ENCODE measurements at places on chromosomes 6 and 20. TPM values are rescaled to one million over a fixed set of nuclear protein-coding genes. Genes with fewer than 3 reads are reported as not detected.

DNA sequence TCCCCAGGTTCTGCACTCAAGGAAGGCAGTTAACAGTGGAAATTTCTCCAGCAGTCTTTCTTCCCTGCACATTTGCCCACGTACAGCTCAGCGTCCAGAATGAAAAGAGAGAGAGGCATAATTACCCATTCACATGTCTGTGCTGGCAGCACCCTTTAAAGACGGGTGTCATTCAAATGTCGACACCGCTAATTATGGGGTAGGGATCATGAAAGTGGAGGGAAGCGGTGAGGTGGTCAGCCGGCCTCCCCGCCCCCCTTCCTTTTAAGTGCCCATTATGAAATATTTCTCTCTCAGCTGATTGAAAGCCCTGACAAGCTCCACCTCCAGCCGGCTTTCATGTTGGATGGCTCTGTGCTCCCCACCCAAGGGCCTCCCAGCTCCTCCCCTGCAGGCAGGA is 246.1 kb downstream of the BMP7 start:
- H3K27ac ChIP-seq = no peak overlapping the region
- H3K4me3 ChIP-seq = no peak overlapping the region
- H3K36me3 ChIP-seq = no peaks in the 10 kb centered on the region

GRCh38 chr6:15038013-15038791 is 207.7 kb upstream of the JARID2 start:
- H3K4me3 ChIP-seq = no peak overlapping the region
- H3K4me1 ChIP-seq = no peaks in the 10 kb centered on the region
- no peak overlapping the region for H3K27ac ChIP-seq
- H3K36me3 ChIP-seq = no peaks in the 10 kb centered on the region
- H3K27me3 ChIP-seq = no peaks in the 10 kb centered on the region
- DNase-seq = no peak

DNA sequence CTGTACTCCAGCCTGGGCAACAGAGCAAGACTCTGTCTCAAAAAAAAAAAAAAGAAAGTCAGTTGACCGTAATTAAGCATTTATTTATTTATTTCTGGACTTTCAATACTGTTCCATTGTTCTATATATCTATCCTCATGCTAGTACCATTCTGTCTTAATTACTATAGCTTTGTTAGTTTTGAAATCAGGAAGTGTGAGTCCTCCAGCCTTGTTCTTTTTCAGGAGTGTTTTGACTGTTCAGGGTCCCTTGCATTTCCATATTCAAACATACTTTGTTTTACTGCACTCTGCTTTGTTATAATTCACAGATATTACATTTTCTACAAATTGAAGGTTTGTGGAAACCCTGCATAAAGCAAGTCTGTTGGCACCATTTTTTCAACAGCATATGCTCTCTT is 36.7 kb upstream of the ASXL1 start:
- H3K27me3 ChIP-seq = no peaks in the 10 kb centered on the region
- H3K4me1 ChIP-seq = no peaks in the 10 kb centered on the region
- H3K4me3 ChIP-seq = no peak overlapping the region
- no peaks in the 10 kb centered on the region for H3K36me3 ChIP-seq
- no peak overlapping the region for H3K27ac ChIP-seq

GRCh38 chr6:2968600-2969135 is 2.7 kb downstream of the SERPINB6 start:
- DNase-seq = no peak
- no peak overlapping the region for H3K27ac ChIP-seq
- no peaks in the 10 kb centered on the region for H3K27me3 ChIP-seq
- no peaks in the 10 kb centered on the region for H3K36me3 ChIP-seq
- no peak overlapping the region for H3K4me3 ChIP-seq
- peaks cover 11% of the 10 kb centered on the region for H3K4me1 ChIP-seq

- no peaks in the 10 kb centered on the region for H3K36me3 ChIP-seq
- H3K4me1 ChIP-seq = no peaks in the 10 kb centered on the region
- no peaks in the 10 kb centered on the region for H3K27me3 ChIP-seq
Observed at GRCh38 chr20:50690650-50691572, at the start of gene RIPOR3. Gene RIPOR3, minus strand, starts transcription at chr20:50691542. Its CDS starts 414 bp downstream, at chr20:50691128.

DNA sequence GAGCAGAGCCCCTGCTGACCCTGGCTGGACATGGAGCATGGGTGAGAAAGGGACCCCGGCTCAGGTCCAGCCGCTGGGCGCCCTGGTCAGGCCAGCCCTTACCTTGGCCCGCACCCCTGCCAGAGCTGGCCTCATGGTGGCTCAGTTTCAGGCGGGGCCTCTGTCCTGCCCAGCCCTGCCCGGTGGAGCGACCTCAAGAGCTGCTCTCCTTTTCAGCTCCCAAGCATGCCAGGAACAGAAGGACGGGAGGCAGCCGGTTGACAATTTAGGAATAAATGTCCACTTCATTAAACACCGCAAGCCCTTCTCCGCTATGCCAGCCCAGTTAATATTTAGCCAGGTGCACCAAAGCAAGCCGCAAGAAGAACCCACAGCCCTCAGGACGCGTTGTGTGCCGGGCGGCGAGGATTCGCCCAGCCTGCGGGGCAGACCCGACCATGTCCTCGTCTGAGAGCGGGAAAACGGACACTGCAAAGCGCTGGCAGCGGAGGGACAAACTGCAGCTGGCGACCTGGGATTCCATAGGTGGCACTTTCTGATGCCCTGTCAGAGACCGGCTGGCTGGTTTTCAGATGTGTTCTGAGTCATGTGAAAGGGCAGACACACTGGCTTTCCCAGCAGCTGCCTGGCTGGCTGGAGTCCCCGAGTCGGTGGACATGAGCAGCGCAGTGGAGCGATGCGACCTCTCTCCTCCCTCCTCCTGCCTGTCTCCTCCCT is 221.9 kb downstream of the TTLL2 start:
- no peak for DNase-seq
- H3K4me1 ChIP-seq = no peaks in the 10 kb centered on the region
- H3K4me3 ChIP-seq = no peak overlapping the region
- H3K36me3 ChIP-seq = no peaks in the 10 kb centered on the region

GRCh38 chr6:137794516-137795201 is 72.4 kb upstream of the TNFAIP3 start:
- H3K27ac ChIP-seq = no peak overlapping the region
- peaks cover 43% of the 10 kb centered on the region for H3K4me1 ChIP-seq
- no peaks in the 10 kb centered on the region for H3K36me3 ChIP-seq
- no peak overlapping the region for H3K4me3 ChIP-seq
- no peaks in the 10 kb centered on the region for H3K27me3 ChIP-seq

DNA sequence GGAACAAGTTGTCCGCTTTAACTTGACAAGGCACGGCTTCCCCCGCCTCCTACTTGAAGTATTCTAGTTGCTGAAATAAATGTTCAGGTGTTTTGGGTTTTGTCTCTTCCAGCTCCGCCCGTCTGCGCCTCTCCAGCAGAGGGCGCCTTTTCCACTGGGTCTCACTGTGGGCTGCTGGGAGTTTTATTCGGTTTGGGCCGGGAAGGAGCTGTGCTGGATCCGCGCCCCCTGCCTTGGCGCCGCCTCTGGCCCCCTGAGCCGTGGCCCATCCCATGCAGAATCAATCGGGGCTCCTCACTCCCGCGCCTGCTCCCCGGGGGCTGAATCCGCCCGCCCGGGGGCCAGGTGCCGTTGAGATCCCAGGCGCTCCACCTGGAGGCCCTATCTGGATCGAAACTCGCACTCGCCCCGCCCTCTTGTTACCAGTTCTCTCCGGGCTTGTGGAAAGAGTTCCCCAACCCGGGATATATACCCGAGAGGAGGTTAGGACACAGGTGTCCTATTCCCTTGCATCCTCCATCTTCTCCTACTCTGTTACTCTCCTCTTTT is 51.0 kb upstream of the TCF21 start:
- DNase-seq = peak; percentile 11
- H3K27ac ChIP-seq = no peak overlapping the region
- no peaks in the 10 kb centered on the region for H3K36me3 ChIP-seq
- H3K4me3 ChIP-seq = peak overlapping the region; percentile 21
- H3K27me3 ChIP-seq = no peaks in the 10 kb centered on the region
- peaks cover 6% of the 10 kb centered on the region for H3K4me1 ChIP-seq

- peaks cover 41% of the 10 kb centered on the region for H3K4me1 ChIP-seq
- no peaks in the 10 kb centered on the region for H3K27me3 ChIP-seq
Observed at GRCh38 chr6:16324606-16325225, 86.3 kb downstream of the GMPR start.

DNA sequence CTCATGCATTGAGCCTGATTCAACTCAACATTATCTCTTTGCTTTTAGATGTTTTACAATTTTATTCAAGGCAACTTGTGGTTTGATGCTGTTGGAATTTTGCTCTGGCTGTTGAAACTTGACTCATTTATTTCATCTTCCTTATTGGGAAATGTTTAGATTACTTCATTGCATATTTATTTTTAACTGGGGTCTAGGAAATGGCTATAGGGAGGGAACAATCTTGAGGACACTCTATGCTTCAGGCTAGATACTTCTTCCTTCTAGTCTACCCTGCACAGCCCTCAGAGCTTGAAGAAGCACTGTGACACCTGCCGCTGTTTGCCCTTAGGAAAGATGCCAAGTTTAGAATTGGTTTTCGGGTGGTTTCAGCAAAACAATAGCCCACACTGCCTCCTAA is 183.4 kb downstream of the ADGRG6 start:
- no peak overlapping the region for H3K4me3 ChIP-seq
- no peaks in the 10 kb centered on the region for H3K4me1 ChIP-seq
- DNase-seq = no peak
- no peaks in the 10 kb centered on the region for H3K27me3 ChIP-seq
- no peaks in the 10 kb centered on the region for H3K36me3 ChIP-seq

Gene TOP1
- total RNA-seq = 82.8 TPM

Gene TAGAP
- 81.6 TPM for total RNA-seq

Gene HEY2
- total RNA-seq = 0.34 TPM

Gene MYB
- 33.3 TPM for total RNA-seq

Gene LIN28B
- not detected for total RNA-seq

Gene SYCP2
- 3.8 TPM for total RNA-seq

Gene POLR1C
- 36.3 TPM for total RNA-seq

All from naive thymus-derived CD4-positive, alpha-beta T cell (primary cell).